ENCODE measurements at places on chromosomes 2 and 18.
A peak's percentile ranks its signal among the peaks of the same experiment; 100 is the strongest.

DNA sequence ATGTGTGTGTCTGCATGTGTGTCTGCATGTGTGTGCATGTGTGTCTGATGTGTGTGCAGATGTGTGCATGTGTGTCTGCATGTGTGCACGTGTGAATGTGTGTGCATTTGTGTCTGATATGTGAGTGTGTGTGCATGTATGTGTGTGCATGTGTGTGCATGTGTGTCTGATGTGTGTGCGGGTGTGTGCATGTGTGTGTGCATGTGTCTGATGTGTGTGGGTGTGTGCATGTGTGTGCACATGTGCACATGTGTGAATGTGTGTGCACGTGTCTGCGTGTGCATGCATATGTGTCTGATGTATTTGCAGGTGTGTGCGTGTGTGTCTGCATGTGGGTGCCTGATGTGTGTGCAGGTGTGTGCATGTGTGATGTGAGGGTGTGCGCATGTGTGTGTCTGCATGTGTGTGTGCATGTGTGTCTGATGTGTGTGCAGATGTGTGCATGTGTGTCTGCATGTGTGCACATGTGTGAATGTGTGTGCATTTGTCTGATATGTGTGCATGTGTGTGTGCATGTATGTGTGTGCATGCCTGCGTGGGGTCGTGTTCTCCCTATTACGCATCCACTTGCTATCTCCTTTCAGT is 470.1 kb upstream of the HS6ST1 start:
- no peak for DNase-seq

DNA sequence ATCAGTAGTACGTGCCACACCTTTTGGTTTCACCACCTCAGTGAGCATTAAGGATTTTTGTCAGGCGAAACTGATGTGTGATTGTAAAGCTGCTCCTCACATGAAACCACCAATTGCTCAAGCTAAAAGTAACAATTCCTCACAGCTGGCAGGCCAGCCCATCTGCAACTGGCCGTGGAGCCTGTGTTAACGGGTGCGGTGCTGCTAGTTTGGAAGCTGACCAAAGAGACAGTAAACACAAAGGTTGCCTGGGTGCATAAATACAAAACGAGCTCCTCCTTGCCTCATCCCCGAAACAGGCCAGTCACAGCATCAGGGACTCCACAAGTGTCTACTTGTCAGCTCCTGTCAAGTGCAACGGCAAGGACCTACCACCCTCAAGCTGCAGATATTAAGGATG is 32.0 kb downstream of the LGALSL start:
- peak; percentile 34 for DNase-seq

DNA sequence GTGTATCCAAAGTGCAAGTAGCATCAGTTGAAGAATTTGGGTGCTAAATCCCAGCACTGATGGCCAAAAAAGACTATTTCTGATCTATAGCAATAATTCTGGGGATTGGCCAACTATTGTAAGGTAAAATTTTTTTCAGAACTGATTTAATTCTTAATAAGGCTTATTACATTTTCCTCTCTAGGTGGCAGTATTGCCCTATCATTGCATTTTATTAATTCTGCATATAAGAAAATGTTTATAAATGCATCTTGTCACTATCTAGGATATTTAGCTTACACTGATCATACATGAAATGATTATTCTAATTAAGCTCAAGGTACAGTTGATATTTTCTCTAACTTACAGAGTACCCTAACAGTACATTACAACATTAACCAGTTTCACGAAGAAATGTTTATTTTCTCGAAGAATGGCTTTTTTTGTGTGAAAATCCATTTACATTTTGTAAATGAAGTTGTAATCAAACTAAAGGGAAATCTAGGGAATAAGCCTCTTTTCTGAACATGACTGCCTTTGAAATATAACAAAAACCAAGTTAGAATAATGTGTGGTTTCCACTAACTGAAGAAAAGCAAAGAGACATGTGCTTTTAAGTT is 11.0 kb downstream of the TTN start:
- peak; percentile 47 for DNase-seq

DNA sequence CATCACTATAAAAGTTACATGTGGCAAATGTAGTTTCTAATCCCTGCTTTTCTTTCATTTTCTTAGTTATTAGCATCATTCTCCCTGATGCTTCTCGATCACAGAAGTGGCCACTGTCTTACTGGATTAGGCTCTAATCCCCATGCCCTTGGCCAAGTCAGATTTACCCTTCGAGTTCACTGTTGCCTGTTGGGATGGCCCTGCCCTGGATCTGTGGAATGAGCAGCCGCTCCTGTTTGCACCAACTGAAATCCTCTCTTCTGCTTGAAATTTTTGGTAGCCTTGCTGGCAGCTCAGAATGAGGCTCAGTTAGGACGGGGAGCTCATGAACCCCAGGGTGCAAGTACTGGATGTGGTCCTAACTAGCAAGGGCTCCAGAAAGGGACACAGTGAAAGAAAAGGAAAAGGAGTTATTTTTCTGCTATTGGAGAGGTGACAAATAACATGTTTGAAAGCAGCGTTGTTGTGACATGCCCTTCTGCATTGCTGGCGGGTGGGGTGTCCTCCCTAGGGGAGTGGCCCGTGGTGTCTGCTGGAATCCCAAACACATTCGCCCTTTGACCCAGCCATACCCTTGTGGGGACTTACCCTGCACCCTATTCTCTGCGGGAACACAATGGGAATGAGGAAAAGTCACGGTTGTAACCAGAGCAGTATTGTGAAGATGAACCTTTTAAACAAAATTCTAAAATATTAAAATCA is 34.5 kb downstream of the RBFA start:
- no peak for DNase-seq

GRCh38 chr18:48493434-48494230 is 45.2 kb upstream of the CTIF start:
- DNase-seq = no peak

DNA sequence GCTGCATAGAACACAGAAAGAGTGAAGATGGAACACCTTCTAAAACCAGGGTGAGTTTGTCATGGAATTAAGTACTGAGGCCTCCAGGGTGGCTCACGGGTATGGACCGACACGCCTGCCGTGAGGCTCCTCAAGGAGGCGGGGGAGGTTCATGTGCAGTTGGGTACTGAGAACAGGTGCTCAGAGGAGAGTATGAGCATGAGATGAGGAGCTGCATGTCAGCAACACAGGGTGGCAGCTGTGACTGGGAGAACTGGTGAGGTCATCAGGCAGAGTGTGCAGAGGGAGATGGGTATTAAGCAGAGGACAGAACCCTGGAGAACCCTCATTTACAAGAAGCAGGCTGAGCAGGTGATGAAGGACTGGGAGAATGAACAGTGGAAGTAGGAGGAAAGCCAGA is 63.2 kb upstream of the KLHL29 start:
- no peak for DNase-seq

- DNase-seq = no peak
Measured at GRCh38 chr2:48204750-48205136, 298.4 kb upstream of the FBXO11 start.

DNA sequence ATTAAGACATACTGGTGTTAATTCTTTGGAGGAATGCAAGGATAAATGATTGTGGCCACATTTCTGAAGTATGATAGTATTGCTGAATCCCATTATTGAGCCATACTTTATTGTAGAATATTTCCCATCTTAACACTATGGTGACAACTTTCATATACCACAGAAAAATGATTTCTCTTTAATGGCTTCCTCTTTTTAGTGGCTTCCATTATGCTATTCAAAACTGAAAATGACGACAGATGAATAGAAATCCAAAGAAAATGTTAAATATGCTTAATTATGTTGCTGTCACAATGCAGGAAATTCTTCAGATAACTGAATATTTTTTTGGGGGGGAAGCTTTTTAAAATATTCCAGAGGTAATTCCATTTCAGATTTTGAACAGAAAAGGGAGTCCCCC is 88.9 kb upstream of the TMEM200C start:
- no peak for DNase-seq

DNA sequence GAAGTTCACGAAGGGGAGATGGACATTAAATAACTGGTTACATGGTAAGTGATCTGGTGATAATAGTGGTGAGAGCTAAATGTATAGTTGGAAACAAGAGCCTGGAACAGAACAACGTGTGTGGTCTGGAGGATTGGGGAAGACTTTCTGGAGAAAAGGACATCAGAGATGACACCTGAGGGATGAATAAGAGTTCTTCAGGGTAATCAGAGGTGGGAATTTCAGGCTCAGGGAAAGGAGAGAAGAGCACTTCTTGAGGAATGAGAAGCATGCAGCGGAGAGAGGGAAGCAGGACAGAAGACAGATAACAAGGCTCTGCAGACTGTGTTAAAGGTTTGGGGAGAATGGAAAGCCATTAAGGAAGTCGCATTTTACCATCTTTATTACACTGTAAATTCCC is 450.7 kb downstream of the TNS1 start:
- no peak for DNase-seq

DNA sequence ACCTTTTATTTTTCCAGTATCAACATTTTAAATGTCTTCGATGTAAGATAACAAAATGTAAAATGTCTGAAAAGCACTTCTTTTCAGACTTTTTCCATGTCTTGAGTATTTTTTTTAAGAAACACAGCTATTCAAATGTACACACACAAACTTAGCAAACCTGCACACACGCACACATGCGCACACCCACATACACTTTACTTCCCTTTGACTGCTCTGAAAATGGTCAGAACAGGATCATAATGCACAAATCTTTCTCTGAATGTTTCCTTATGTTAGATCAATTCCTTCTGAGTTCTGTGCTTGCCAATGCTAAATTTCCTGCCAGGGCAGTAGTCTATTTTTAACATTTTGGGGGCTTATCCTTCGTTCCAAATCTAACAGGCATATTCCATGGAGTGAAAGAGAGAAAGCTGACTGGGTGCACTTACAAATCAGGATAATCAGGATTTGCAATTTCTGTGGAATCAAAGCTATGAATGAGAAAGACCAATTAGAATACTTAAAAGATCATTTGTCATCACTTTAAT is 136.3 kb downstream of the ZEB2 start:
- DNase-seq = no peak

DNA sequence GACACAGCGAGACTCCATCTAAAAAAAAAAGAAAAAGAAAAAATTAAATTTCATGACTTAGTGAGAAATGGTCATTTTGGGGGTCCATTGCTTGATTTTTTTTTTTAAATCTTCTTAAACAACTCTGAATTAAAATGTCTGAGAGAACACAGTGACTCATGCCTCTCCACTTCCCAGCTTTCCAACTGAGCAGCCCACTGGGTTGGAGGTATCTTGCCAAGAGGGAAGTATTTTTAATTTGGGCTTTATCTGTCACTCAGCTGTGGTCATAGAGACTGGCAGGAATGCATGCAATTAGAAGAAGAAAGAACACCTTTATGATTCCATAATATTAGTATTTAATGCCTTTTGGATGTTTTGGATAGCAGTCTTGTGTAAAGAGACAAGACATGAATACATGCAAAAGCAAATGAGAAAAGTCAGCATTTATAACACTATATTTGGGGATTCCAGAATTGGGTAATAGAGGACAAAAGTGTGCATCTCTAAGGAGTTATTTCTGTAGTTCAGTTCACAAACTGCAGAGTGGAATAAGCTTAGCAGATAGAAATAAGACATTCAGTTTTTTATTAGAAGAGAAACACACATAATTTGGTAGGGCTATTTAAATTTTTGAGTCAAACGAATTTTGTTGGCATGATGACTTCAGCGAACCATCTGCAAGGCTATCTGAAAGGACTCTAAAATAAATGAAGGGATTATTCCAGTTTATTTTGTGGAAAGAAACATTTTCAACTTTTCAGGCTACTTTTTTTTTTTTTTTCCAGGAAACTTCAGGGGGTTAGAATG is 254.8 kb downstream of the TGIF1 start:
- no peak for DNase-seq

GRCh38 chr18:48580782-48581181 is 42.0 kb downstream of the CTIF start:
- peak; percentile 66 for DNase-seq

DNA sequence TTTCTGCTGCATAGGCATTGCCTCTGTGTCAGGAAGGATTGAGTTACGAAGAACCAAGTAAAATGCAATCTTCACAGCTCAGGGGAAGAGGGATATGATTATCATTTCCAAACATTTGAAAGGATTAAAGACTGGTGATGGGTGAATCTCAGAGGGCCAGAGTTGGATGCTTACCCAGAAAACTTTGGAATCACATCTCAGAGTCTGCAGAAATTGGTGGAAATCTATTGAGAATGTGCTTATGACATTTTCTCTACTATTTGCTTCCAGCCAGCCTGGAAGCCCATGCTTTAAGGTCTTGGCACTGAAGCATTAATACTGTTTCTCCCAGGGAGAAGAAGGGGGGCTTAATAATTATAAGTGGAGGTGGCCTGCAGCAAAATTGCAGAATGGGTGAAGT is 1301.4 kb upstream of the PIK3C3 start:
- DNase-seq = no peak

DNA sequence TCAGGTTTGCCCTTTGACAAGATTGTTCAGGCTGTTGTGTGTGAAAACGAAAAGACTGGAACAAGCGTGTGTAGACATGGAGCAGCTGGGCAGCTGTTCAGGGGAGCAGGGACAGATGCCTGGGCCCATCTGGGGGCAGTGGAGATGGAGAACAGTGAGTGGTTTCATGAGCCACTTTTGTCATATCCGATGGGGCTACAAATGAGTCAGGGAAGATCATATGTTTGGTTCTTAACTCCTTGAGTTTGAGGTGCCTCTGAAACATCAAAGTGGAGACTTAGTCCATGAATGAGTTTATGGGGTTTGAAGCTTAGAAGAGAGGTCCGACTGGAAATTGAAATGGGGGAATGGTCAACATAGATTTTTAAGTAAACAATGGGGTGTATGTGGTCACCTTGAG is 9.3 kb upstream of the PLB1 start:
- DNase-seq = no peak

DNA sequence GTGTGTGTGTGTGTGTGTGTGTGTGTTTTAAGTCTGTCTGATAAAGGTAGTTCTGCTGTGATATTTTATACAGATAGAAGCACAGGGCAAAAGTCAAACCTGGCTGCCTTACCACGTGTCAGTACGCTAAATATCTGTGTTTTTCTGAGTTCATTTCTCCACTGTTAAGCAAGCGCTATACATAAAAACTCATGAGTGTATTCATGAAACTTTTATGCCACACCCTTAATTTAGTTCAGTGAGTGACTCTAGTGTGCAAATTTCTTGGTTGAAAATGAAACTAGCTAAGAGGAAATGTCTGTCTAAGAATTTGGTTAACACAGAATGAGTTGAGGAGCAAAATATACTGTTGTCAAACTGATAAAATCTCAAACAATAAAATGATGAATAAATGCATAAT is 11.2 kb downstream of the CASP10 start:
- DNase-seq = no peak

GRCh38 chr18:27244259-27244658 is 59.2 kb upstream of the CHST9 start:
- DNase-seq = no peak

GRCh38 chr18:6729247-6730091 is at the start of gene ARHGAP28:
Gene ARHGAP28 (plus strand): TSS chr18:6729716. CDS start chr18:6729822, 106 bp downstream.
- DNase-seq = peak; percentile 89

DNA sequence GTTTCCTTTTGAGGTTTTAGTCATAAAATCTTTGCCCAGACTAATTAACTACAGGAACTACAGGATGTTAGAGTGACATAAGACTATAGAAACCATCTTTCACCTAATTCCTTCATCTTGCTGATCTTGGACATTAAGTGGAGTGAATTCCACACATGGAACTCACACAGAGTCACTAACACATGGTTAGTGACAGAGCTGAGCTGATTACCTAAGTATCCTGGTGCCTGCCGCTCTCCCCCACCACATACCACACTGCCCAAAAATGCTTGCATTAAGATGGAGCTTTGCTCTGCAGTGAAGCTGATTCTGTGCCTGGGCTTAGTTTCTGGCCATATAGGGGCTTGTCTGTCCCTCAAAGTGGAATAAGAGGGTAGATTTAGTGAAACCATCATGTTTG is 332.9 kb upstream of the NT5C1B start:
- peak; percentile 46 for DNase-seq

- DNase-seq = no peak
Measured at GRCh38 chr2:227117027-227117426, 47.0 kb downstream of the COL4A4 start.

All from fibroblast of gingiva (primary cell).